ENCODE measurements at places on chromosomes 2 and 18.

DNA sequence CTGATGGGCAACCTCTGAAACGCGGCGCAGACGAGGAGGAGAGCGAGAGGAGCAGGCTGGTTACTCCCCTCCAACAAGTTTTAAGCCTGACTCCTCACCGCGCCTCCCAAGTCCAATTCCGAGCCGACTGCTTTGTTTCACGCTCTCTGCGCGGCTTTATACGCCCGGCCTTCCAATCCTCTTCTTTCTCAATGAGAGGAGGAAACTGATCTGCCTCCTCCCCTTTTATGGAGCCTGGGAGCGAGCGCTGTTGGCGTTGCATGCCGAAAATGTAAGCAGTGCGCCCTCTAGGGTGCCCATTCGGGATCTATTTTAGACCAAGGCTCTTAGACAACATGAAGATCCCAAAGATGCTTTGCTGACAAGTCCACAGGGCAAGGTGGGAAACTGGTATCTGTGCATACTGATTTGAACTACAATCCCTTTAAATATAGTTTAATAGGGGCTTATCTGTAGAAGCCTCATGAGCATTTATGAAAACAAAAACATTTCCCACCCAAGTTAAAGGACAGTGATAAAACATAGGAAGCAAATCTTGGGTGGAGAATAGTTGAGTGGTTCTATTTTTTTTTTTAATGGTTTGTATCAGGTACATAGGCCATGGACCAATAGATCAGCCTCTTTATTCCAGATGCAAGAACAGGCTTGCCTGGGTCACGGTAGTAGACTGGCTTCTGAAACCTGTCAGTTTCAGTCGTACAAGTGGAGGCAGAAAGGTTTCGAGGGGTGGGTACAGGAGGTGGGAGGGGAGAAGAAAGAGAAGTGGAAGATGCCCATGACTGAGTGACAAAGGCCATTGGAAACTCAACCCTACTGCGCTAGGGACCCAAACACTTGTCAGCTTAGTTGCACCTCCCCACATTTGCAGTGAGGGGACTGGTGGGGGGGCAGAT, at the start of gene RND3:
RND3 (minus strand) TSS at position 131 of the 893 bp plus-strand sequence. CDS start 250 bp downstream, outside the sequence.
- DNase-seq = peak; percentile 63
- no peak within 1 kb of the TSS for H3K4me3 ChIP-seq
- peaks cover 42% of the 10 kb centered on the region for H3K27me3 ChIP-seq

GRCh38 chr2:54047091-54047490, 68.3 kb upstream of the ACYP2 start:
- no peak for DNase-seq
- H3K4me3 ChIP-seq = no peak overlapping the region
- no peak overlapping the region for H3K27ac ChIP-seq

- peaks cover 36% of the 10 kb centered on the region for H3K4me1 ChIP-seq
- no peaks in the 10 kb centered on the region for H3K36me3 ChIP-seq
- H3K27ac ChIP-seq = no peak within 1 kb of the TSS
- no peak for DNase-seq
- H3K27me3 ChIP-seq = peaks cover 23% of the 10 kb centered on the region
Observed at GRCh38 chr2:96505231-96505889, at the start of gene NEURL3. Gene NEURL3, minus strand, starts transcription at chr2:96505357. Its CDS starts 71 bp downstream, at chr2:96505286.

- peaks cover 38% of the 10 kb centered on the region for H3K4me1 ChIP-seq
Observed at GRCh38 chr18:3625742-3626091, 175.7 kb downstream of the TGIF1 start.

GRCh38 chr2:1623906-1624445, 120.3 kb downstream of the PXDN start:
- H3K27me3 ChIP-seq = peaks cover 12% of the 10 kb centered on the region
- H3K36me3 ChIP-seq = no peaks in the 10 kb centered on the region
- no peak overlapping the region for H3K4me3 ChIP-seq
- H3K27ac ChIP-seq = no peak overlapping the region

DNA sequence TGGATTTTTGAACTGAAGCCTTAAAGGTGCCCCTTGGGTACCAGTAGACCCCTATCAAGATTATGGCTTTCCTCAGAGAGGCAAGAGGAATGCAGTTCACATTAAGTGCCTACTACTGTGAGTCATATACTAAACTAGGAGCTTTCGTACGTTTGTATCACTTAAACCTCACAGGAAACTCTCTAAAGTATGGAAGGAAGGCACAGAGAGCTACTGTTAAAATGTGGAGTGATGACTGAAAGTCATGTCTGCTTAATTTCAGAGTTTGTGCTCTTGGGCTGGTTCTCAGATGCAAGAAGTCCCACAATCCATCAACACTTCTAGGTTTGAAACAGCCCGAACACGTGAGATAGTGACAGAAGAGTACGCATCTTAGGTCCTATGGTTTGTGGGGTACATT, 4.7 kb downstream of the PLCL1 start:
- H3K27ac ChIP-seq = no peak overlapping the region
- H3K36me3 ChIP-seq = no peaks in the 10 kb centered on the region
- no peak overlapping the region for H3K4me3 ChIP-seq
- peaks cover 8% of the 10 kb centered on the region for H3K27me3 ChIP-seq
- H3K4me1 ChIP-seq = peaks cover 32% of the 10 kb centered on the region
- no peak for DNase-seq

- no peak overlapping the region for H3K27ac ChIP-seq
- H3K36me3 ChIP-seq = no peaks in the 10 kb centered on the region
- peaks cover 4% of the 10 kb centered on the region for H3K27me3 ChIP-seq
- DNase-seq = no peak
- no peak overlapping the region for H3K4me3 ChIP-seq
- H3K4me1 ChIP-seq = no peaks in the 10 kb centered on the region
Observed at GRCh38 chr2:169265591-169265990, 96.7 kb downstream of the LRP2 start.

GRCh38 chr18:25921677-25922421, 168.6 kb downstream of the SS18 start:
- no peaks in the 10 kb centered on the region for H3K4me1 ChIP-seq
- no peaks in the 10 kb centered on the region for H3K36me3 ChIP-seq
- no peak overlapping the region for H3K27ac ChIP-seq
- peaks cover 11% of the 10 kb centered on the region for H3K27me3 ChIP-seq

- H3K4me1 ChIP-seq = no peaks in the 10 kb centered on the region
- no peaks in the 10 kb centered on the region for H3K36me3 ChIP-seq
- peaks cover 20% of the 10 kb centered on the region for H3K27me3 ChIP-seq
- H3K4me3 ChIP-seq = no peak overlapping the region
Observed at GRCh38 chr2:217878915-217879590, 123.7 kb downstream of the TNS1 start.

DNA sequence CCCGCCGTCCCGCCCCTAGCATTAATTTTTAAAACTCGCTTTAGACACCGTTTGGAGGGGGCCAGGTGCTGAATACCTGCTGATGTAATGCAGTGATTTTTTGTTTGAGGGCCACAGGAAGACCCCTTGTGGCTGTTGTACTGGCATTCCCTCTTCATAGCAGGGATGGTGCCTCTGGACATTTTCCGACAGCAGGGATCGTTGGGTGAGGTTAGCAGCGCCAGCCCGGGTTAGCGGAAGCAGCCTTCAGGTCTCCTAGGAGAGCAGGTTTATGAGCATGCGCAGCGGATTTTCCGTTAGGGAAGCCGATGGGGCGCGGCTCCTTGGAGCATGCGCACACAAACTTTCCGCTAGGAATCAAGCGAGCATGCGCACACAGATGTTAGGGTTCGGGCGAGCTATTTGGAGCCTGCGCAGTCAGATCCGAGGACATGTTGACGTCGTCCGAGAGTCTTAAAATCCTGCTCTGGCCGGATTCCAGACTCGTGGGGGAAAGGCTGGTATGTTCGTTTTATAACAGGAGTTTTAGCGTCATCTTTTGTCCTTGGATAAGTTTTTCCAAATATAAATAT, 17.2 kb upstream of the C2orf74 start:
- peaks cover 19% of the 10 kb centered on the region for H3K4me1 ChIP-seq
- peaks cover 25% of the 10 kb centered on the region for H3K36me3 ChIP-seq
- H3K4me3 ChIP-seq = peak overlapping the region; percentile 91
- H3K27me3 ChIP-seq = peaks cover 4% of the 10 kb centered on the region
- H3K27ac ChIP-seq = peak overlapping the region; percentile 91
- DNase-seq = peak; percentile 95

DNA sequence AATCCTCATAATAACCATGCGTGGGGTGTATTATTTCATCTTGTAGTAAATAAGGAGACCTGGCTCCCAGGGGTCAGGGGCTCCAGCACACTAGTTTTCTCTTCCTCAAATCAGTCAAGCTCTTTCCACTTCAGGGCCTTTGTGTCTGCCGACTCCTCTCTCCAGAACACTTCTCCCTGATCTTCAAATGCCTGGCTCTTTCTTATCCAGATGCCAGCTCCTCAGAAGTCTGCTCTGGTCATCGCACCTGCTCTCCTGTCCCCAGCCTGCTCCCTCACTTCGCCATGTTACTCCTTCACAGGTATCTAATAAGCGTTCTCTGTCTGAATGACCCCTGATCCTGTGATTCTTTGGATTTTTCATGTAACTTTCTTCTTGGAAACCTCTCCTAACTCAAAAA, 62.0 kb downstream of the GYPC start:
- no peak overlapping the region for H3K4me3 ChIP-seq
- no peaks in the 10 kb centered on the region for H3K4me1 ChIP-seq
- no peak overlapping the region for H3K27ac ChIP-seq
- DNase-seq = no peak

DNA sequence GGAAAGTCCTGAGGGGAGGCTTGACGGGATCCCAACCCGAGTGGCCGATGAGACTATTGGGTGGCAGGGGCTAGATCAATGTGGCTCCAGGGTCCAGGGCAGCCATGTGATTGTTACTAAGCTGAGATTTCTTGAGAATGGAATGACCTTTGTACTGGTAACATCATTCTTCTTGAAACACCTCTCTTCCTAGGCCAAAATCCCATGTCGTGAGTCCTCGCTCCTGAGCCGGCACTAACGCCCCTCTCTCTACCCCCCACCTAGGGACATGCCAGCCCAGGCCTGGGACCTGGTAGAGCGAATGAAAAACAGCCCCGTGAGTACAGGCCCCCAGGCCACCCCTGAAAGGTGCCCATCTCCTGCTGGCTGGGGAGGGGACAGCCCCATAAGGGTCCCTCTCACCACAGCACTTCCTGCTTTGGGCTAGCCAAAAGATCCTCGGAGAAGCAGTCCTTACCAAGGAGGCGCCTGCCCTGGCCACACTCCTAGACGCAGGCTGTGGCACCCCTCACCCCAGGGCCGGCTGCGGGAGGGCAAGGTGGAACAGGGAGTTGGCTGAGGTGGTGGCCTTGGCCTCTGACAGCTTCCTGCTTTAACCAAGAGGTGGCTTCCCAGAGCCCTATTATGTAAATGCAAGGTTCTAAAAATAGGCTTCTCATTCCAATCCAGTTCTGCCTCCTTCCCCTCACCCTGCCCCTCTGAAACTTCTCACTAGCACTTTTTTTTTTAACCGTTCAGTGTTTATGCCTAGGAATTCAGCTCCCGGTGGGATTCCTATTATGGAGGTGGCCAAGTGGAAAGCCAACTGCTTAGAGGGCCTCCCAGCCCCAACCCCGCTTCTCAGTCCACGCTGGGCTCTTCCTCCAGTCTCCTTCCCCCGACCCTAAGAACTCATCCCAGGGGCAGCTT, 126.6 kb upstream of the PPP1CB start:
- peak overlapping the region; percentile 89 for H3K27ac ChIP-seq
- no peaks in the 10 kb centered on the region for H3K27me3 ChIP-seq
- H3K36me3 ChIP-seq = peaks cover 5% of the 10 kb centered on the region

DNA sequence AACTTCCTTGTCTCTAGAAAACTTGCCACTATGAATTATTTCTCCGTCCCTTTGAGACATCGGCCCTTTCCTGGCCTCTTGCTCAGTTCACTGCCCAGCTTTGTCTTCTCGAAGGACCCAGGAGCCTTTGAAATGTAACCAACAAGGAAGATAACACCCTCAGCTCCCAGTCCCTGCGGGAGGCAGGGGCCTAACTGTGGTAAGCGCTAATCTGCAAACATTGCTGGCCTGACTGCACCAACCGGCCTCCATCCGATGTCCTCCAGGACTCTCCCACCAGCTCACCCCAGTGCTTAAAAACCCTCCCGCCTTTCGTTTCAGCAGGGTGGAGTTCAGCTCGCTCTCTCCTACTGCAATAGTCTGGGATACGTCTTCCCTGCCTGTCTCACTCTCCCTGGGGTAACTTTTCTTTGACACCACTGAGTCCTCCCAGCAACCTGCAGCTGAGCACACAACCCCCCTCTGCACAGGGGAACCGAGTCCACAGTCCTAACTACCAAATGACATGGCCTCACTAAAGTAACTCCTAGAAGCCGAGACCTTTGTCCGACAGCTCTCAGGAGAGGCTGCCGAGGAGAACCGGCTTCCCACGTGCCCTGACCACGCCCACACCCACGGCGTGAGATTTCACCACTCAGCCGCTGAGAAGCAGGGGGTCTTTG, 76.1 kb downstream of the MBP start:
- no peak overlapping the region for H3K4me3 ChIP-seq
- DNase-seq = no peak
- H3K27me3 ChIP-seq = no peaks in the 10 kb centered on the region

DNA sequence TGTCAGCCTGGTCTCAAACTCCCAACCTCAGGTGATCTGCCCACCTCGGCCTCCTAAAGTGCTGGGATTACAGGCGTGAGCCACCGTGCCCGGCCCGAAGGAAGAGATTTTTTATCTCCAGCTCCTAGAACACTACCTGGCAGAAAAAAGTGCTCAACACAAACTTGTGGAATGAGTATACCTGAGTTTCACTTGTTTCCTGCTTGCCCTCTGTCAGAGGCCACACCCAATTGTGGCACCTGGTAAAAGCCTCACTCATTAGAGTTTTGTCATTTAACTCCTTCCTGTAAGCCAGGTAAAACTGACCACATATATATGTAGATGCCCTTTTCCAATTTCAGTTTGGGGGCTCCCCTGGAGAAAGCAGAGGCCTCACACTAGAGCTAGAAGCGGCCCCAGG, 42.2 kb upstream of the RTN4 start:
- H3K27me3 ChIP-seq = peaks cover 3% of the 10 kb centered on the region
- peaks cover 13% of the 10 kb centered on the region for H3K4me1 ChIP-seq

DNA sequence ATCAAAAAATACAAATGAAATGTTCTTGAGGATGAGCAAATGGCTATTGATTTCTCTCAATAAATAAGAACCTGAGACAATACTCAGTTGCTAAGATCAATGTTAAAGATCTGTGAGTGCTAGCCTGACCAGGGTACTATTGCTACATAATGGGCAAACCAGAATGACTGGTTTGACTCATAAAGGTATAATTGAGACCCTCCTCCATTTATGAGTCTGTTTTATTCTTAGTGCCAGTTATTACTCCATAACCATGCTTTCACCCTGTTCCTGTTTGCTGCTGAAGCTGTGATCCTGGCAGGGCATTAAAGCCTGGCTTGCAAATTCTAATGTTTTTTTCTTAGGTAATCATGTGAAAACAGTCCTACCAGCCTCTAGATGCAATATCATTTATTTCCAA, 56.6 kb upstream of the PPM1B start:
- no peak for DNase-seq
- H3K4me1 ChIP-seq = peaks cover 3% of the 10 kb centered on the region
- no peaks in the 10 kb centered on the region for H3K36me3 ChIP-seq
- H3K27me3 ChIP-seq = no peaks in the 10 kb centered on the region
- no peak overlapping the region for H3K27ac ChIP-seq
- H3K4me3 ChIP-seq = no peak overlapping the region

Data from activated naive CD4-positive, alpha-beta T cell treated with anti-CD3 and anti-CD28 coated beads, Interleukin-2, amount 10 ng/mL, durations not matched to agents 7 days and 5 days (primary cell).